ENCODE measurements at places on chromosomes 12 and 14. TPM values are rescaled to one million over a fixed set of nuclear protein-coding genes. Genes with fewer than 3 reads are reported as not detected.
A peak's percentile ranks its signal among the peaks of the same experiment; 100 is the strongest.

GRCh38 chr14:89409961-89410360 is 7.1 kb downstream of the FOXN3 start:
- peak overlapping the region; percentile 39 for H3K4me3 ChIP-seq
- H3K4me1 ChIP-seq, result peaks cover under 1% of the 10 kb centered on the region
- peaks cover 13% of the 10 kb centered on the region for H3K36me3 ChIP-seq
- H3K27me3 ChIP-seq, result no peaks in the 10 kb centered on the region
- DNase-seq, result no peak
- H3K27ac ChIP-seq, result peak overlapping the region; percentile 82

DNA sequence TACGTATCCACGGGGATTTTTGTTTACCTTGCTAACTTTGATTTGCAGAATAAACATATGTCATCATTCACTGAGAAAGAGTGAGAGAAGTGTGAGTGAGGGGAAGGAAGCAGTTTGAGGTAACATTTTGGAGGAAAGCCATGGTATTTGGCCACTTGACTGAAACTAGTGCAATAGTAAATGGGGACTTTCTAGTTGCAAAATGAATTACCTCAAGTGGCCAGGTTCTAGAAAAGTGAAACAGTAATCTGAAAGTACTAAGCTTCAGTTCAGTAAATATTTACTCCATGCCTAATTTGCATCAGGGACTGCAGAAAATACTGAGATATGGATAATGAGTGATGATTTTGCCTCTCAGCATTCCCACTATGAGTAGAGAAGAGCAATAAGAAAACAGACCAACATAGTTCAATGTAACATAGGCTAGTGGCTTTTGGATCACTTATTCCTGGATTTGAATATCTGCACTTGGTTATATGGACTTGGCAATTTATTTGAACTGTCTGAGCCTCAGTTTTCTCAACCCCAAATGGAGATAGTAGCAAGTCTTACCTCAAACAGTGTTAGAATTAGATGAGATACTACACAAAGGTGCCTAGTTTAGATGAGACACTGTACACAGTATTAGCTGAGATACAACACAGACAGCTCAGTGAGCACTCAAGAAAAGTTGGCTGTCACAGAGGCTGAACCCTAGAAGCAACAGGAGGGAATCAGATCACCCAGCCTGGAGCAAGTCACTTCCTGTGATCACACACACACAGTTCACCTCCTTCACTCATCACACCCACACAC is 439.1 kb downstream of the NPAS3 start:
- no peak for DNase-seq
- H3K36me3 ChIP-seq, result no peaks in the 10 kb centered on the region
- no peaks in the 10 kb centered on the region for H3K27me3 ChIP-seq
- H3K4me3 ChIP-seq, result no peak overlapping the region

Gene BDKRB1
- not detected for total RNA-seq

Gene ANO2
- total RNA-seq, result 20.1 TPM
